GDM1 (cell line): ENCODE measurements at places on chromosomes 13 and 19.

DNA sequence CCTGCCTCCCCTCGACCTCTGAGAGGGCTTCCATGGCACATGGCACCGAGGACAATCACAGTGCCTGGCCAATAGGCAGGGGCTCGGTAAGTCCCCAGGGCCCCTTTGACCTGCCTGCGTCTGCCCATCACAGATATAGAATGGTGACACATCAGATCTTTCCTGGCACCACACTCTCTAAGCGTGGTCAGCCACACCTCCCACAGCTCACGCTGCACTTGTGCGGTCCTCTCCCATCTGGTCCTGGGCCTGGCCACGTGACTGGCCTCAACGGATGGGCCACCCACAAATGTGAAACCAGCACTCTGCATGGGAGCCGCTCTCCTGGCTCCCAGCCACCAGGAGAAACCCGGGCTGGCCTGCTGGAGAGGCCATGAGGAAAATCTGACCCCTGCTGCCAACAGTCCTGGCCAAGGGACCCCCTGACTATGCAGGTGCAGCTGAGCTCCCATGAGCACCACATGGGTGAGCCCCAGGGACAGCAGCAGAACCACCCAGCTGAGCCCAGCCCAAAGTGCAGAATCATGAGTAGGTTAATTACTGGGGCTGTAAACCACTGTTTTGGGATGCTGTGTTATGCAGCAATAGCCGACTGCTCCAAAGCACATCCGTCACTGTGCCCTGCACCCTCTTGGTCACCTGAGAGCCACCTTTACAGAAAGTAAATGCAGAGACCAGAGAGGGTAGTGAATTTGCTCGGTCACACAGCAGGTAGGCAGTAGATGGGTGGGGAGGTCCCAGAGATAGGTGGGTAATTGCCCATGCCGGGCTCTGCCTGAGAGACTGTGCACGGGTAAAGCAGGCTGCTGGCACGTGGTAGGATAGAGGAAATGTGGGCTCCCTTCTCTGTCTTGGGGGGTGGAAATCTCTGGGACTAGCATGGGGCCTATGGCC lies 9.7 kb upstream of the MEF2B start:
- DNase-seq = no peak

DNA sequence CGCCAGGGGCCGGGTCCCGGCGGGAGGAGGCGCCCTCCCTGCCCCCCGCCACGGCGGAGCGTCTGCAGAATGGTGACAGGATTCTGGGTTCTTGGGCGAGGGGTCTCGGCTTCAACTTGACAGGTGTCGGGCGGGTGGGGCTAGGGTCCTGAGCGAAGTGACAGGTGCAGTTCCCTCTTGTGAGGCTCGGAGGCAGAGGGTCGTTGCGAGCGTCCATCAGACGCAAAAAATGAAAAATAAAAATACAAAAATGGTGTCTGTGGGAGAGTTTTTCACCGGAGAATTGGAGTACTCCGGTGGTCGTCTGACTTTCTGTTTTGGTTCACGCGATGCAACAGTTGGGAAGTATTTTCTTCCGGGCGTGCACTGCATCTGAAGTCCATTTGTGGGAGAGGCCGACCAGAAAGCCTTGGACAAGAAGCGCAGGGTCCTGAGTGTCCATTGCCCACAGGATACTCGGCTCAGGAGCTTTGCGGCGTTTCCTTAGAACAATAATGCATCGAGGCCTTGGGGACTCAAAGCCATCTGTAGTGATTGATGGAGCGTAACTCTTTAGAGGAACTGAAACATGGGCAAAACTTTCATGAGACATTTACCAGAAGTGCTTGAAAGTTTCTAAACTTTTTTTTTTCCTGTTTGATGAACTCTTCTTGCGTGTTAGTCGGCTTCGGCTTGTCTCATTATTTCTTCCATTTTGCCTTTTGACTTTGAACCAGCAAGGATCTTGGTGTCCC lies 759 bp downstream of the RB1 start:
- peak; percentile 38 for DNase-seq

DNA sequence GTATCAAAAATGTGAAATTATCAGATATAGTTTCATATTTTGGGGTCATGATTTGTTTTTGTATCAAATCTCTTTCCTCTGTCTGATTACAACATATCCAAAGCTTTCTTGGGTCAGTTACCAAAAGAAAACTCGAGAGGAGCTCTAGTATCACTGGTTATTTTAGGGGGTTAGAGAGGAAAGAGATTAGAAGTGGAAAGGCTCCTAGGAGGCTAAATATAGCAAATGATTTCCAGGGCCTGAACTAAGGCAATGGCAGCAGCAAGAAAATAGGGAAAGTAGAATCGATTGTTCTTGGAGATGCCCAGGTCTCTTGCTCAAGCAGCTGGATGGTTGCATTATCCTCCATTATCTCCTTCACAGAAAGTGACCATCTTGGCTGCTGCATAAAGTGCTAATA lies 72.9 kb downstream of the NHLRC3 start:
- no peak for DNase-seq

GRCh38 chr13:27565818-27566217 lies 54.5 kb downstream of the LNX2 start:
- DNase-seq = no peak

DNA sequence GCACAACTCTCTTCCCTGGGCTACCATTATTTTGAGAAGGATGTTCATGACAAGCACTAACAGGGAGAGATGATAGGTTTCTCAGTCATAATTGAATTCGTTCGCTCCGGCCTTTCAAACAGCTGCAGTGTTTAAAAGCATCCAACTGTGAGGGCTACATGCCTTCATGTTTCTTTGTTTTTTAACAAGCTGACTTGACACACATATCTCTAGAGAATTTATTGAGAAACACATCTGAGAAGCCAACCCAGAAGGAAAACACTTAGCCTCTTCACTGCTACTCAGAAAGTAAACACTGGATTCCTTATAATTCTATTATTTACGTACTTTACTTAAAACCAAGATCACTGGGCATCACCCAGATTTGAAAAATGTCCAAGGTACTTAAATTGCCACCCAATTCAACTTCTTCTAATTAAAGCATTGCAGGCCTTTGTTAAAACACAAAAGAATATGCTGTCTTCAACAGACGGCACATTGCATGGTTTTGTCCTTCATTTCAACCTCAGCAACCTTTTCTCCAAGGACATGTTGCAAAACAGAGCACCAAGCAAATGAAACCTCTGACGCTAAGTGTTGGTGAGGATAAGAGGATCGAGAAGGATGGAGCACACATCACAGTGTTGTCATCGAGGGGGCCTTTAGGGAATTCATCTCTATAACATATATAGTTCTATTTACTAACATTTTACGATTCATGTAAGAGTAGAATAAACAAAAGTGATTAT lies 75.8 kb downstream of the TBC1D4 start:
- DNase-seq = no peak

- peak; percentile 35 for DNase-seq
These were observed 1.3 kb upstream of the CEACAM3 start for GRCh38 chr19:41795031-41795461.

GRCh38 chr19:16587833-16588823 lies 15.9 kb upstream of the SLC35E1 start:
- peak; percentile 60 for DNase-seq

DNA sequence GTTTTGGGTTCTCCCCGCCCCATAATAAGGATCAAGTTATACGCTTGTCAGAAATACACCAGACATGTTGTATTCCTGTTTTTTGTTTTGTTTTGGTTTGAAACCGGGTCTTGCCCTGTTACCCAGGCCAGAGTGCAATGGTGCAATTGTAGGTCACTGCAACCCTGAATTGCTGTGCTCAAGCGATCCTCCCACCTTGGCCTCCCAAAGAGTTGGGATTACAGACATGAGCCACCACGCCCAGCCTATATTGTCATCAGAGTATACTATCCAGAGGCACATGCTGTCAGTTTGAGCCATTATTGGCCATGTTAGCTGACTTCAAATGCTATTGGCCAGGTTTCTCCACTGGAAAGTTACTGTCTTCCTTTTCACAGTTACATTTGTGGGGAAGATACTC lies 9.8 kb downstream of the SAFB start:
- no peak for DNase-seq

DNA sequence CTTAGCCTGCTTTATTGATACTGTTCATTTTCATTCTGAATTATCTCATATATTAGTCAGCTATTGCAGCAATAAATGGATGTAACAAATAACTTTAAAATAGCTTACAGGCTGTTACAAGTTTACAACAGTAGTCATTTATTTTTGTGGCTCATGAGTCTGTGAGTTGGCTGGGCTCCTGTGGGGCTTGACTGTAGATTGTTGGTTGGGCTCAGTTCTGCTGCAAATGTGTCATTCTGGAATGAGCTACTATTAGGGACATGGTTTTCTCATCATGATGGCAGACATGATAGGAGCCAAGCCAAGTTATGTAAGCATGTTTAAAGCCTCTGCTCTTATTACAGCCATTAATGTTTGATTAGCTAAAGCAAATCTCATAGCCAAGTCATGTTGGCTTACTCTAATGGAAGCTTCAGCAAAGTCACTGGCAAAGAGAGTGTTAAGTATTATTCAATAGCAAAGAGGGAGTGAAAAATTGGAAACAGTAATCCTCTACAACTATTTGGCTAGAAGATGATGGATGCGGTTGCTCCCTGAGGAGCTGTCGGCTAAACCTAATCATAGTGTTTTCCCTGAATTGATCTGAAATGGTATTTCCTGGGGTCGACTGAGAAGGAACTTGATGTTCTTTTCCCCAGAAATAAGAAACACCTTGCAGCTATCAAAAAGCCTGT lies 391.3 kb downstream of the TDRD3 start:
- DNase-seq = no peak

DNA sequence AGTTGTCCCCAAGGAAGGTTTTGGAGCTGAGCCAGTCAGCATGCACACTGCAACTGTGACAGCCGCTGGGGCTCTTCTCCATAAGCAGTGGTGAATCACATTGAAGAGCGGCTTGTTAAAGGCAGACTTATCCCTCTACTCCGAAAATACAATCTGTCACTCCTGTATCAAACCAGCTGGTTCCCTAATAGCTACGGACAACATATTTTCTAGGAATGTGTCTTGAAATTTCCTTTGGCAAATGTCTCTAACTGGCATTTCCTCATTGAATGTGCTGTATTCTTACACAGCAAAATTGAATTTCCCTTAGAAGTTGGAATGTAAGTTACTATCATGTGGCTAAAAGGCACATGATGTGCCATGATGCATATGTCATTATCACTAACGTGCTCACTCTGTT lies 104.0 kb upstream of the GPR12 start:
- DNase-seq = no peak
